Kasumi-1 (cell line): ENCODE measurements at places on chromosomes 7 and 10.

DNA sequence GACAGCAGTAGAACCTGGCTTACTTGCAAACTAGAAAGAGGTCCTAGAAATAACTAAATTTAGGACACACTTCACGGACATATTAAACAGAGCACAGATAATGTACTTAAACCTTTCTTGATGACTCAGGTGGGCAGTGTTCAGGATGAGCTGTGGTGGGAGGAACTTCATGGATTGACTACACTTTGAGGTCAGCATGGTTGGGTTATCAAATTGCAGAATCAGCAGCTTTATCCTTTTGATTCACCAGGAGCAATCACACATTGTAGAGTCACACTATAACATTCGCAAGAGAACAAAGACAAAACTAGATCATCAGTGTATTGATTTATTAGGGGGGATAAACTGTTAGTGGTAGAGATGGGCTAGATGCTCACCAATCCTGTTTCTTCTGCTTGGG lies 38.6 kb upstream of the AGK start:
- DNase-seq, result no peak

DNA sequence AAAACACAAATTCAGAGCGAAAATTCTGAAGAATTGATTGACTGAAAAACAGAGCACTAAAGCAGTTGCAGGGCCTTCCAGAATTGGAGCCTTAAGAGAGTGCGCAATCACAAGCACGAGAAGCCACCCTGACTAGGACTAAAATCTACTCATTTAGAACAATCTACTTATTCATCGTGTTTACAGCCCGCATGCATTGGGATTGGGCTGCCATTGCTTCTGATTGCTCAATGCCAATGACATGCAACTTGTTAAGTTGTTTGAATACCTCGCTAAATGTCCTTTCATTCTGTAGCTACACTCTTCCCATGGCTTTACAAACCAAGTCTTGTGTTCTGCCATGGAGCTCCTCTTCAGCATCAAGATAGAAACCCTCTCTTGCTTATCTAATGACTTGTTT lies 425.9 kb upstream of the POM121L12 start:
- DNase-seq, result no peak

DNA sequence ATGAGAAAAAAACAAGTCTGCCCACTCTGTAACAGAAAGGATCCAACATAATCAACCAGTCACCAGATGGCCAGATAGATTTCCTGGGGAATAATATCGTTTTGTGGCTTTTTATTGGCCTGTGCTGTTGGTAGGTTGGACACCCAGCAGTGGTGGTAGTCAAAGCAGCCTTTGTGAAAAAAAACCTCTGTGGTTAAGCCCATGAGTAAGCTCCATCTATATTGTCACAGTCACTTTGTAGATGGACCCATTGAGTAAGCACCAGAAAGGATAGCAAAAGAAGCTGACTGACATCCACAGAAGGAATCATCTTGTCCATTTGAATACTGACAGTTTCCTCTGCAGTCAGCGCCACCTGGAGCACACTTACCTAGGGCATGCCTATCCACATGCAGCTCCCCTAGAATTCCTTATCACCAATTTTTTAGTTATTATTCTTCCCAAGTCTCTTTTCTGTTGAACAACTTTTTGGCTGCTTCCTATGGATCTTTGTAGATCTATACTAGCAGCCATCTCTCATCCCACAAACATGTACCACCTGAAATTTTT lies 96.9 kb downstream of the IQUB start:
- DNase-seq, result no peak

GRCh38 chr10:123373591-123373990 lies 219.4 kb downstream of the BUB3 start:
- no peak for DNase-seq

DNA sequence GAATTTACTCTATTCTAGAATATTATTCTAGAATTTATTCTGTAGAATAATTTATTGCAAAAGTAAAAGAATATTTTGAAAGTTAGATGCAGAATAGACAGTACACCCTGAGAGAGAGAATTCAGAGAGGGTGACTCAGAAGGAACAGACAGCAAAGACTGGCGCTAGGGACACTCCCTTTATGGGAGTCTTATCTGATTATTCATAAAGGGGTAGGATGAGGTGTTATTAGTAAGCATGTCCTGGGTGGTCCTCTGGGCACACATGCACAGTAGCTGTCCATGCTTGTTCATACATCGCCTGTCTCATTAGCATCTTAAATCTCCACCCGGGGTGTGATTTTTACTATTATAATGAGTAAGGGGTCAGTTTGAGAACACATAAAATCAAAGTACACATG lies 100.1 kb downstream of the XPNPEP1 start:
- DNase-seq, result no peak

GRCh38 chr7:44748045-44748947 lies at the start of gene ZMIZ2:
TSS of gene ZMIZ2 (plus strand) at chr7:44748847. CDS start at chr7:44756250, 7,403 bp downstream.
- peak; percentile 84 for DNase-seq

DNA sequence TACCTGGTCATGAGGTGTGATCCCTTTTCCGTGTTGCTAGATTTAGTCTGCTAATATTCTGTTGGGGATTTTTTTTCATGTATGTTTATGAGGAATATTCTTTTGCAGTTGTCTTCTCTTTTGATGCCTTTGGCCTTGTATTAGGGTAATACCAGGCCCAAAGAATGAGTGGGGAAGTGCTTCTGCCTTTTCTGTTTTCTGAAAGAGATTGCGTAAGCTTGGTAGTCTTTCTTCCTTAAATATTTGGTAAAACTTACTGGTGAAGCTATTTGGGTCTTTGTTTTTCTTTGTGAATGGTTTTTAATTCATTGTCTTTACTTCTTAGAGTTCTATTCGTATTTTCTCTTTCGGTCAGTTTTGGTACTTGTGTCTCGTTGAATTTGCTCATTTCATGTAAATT lies 51.1 kb downstream of the SHH start:
- DNase-seq, result peak; percentile 46

GRCh38 chr7:10677668-10678232 lies 295.9 kb upstream of the PHF14 start:
- DNase-seq, result peak; percentile 17

- DNase-seq, result no peak
These were observed at the start of gene C7orf33 for GRCh38 chr7:148590471-148590870. TSS of gene C7orf33 (plus strand) at chr7:148590766. CDS start at chr7:148590926, 160 bp downstream.

- no peak for DNase-seq
These were observed 43.6 kb downstream of the HK1 start for GRCh38 chr10:69321865-69322264.

GRCh38 chr10:118342638-118343020 lies 505 bp upstream of the FAM204A start:
- no peak for DNase-seq

- no peak for DNase-seq
These were observed 59.8 kb downstream of the C10orf67 start for GRCh38 chr10:23284674-23285335.

- DNase-seq, result no peak
These were observed 34.5 kb downstream of the MKI67 start for GRCh38 chr10:128091636-128092210.

DNA sequence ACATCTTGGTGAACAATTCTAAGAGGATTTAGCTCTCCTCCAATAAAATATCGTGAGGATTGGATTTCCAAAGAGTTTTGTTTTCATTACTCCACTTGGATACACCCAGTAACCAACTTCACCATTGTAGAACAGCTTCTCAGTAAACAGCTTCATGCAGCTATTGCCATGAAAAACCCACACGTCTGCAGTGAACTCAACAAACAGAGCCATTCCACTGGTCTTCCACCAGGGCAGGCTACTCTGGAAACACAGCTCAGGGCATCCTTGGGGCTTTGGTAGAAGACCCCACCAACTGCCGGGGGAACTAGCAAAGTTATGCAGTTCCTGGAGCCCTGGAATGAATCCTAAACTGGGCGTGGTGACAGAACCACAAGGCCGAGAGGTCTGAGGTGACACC lies 77.4 kb downstream of the CALN1 start:
- no peak for DNase-seq

GRCh38 chr7:2460641-2461040 lies 15.6 kb downstream of the GRIFIN start:
- DNase-seq, result no peak

GRCh38 chr7:147564786-147565476 lies 1025.6 kb upstream of the C7orf33 start:
- no peak for DNase-seq

GRCh38 chr10:110755781-110756180 lies 111.6 kb downstream of the RBM20 start:
- no peak for DNase-seq

- DNase-seq, result no peak
These were observed 116.3 kb upstream of the BTBD16 start for GRCh38 chr10:122154545-122155366.
